ENCODE measurements at places on chromosomes 6 and 20. TPM values are rescaled to one million over a fixed set of nuclear protein-coding genes. Genes with fewer than 3 reads are reported as not detected.

Gene DLK2
- 0.51 TPM for total RNA-seq

Gene BACH2
- total RNA-seq, result under 0.01 TPM

Gene THBD
- total RNA-seq, result 15.6 TPM

Gene WFDC2
- not detected for total RNA-seq

Gene GCNT2
- not detected for total RNA-seq

Gene HS3ST5
- total RNA-seq, result not detected

Gene ZC2HC1B
- not detected for total RNA-seq

Gene POLR1H
- 19.2 TPM for total RNA-seq

Gene METTL24
- total RNA-seq, result not detected

Gene HMGCLL1
- not detected for total RNA-seq

Gene LIN28B
- total RNA-seq, result not detected

Gene PTPRT
- not detected for total RNA-seq

Gene LINC00237
- not detected for total RNA-seq
